Activated B cell treated with CpG ODN at 0.5 μM for 24 hours (primary cell): ENCODE measurements at places on chromosomes 3 and 15.

- DNase-seq: no peak
- no peaks in the 10 kb centered on the region for H3K36me3 ChIP-seq
- no peak overlapping the region for H3K4me3 ChIP-seq
- H3K27me3 ChIP-seq: no peaks in the 10 kb centered on the region
- no peak overlapping the region for H3K27ac ChIP-seq
- H3K4me1 ChIP-seq: peaks cover 3% of the 10 kb centered on the region
These were observed 274.2 kb downstream of the LRTM1 start for GRCh38 chr3:54653456-54654195.

DNA sequence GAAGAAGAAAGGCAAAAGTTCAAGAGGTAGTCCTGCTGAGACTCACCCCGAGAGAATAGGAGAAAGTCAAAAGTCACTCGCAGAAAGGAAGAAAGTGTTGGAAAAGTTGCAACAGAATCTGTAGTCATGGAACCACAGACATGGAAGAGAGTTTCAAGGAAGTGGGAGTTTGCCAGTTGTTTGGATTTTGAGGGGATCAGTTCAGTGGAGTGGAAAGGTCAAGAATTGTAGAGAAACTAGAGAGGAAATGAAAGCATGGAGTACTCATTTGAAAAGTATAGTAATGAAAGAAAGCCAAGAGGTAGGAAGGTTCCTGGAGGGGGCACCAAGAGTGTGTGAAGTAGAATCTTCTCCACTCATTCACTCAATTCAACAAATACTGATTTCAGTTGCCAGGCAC is 34.7 kb downstream of the SPTSSB start:
- H3K4me3 ChIP-seq: no peak overlapping the region
- DNase-seq: no peak
- H3K27me3 ChIP-seq: peaks cover 10% of the 10 kb centered on the region
- H3K4me1 ChIP-seq: no peaks in the 10 kb centered on the region
- no peak overlapping the region for H3K27ac ChIP-seq
- H3K36me3 ChIP-seq: no peaks in the 10 kb centered on the region

- H3K27ac ChIP-seq: no peak overlapping the region
- H3K4me1 ChIP-seq: peaks cover 4% of the 10 kb centered on the region
- H3K27me3 ChIP-seq: no peaks in the 10 kb centered on the region
- DNase-seq: no peak
- H3K36me3 ChIP-seq: no peaks in the 10 kb centered on the region
These were observed 49.5 kb upstream of the SEC13 start for GRCh38 chr3:10370429-10370828.

- peaks cover 11% of the 10 kb centered on the region for H3K4me1 ChIP-seq
- no peaks in the 10 kb centered on the region for H3K27me3 ChIP-seq
- no peak for DNase-seq
- H3K36me3 ChIP-seq: no peaks in the 10 kb centered on the region
These were observed 27.0 kb downstream of the ADIPOQ start for GRCh38 chr3:186869253-186870100.

DNA sequence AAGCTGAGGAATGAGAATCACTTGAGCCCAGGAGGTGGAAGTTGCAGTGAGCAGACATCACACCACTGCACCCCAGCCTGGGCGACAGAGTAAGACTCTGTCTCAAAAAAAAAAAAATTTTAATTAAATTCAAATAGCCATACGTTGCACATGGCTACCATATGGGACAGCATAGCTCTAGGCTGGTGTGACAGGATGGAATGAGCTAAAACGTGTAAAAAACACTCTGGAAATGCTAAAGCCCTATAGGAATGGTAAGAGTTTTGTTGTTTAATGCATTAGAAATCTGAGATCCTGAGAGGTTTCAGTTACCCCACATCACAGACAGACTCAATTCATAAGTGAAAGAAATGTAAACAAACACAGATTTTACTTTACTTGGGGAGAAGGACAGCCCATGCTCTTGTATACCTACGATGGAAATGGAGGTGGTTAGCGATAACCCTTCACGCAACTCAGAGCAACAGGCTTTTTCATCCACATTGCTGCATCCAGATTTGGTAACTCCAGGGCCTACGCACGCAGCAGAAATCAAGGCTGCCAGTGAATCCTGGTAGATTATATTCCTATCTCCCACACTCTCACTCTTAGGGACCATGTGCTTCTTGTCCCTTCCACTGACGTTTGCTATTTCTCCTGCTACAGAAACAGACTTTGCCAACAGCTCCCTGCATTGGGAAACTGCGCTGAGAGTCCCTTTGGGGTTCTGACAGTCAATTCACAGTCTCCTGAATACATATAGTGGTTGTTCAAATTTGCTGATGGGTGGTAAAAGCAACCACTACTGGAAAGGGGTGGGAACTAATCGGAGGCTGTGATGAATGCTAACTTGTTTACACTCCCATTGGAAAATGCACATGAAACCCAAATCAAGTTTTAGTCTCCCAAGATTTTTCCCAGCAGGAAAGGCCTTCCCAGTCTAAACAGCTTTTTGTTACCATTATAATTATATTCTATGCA is 3.1 kb downstream of the SH3BP5 start:
- DNase-seq: no peak
- peak overlapping the region; percentile 90 for H3K27ac ChIP-seq
- H3K4me3 ChIP-seq: peak overlapping the region; percentile 95
- peaks cover 90% of the 10 kb centered on the region for H3K4me1 ChIP-seq
- H3K36me3 ChIP-seq: peaks cover 64% of the 10 kb centered on the region

DNA sequence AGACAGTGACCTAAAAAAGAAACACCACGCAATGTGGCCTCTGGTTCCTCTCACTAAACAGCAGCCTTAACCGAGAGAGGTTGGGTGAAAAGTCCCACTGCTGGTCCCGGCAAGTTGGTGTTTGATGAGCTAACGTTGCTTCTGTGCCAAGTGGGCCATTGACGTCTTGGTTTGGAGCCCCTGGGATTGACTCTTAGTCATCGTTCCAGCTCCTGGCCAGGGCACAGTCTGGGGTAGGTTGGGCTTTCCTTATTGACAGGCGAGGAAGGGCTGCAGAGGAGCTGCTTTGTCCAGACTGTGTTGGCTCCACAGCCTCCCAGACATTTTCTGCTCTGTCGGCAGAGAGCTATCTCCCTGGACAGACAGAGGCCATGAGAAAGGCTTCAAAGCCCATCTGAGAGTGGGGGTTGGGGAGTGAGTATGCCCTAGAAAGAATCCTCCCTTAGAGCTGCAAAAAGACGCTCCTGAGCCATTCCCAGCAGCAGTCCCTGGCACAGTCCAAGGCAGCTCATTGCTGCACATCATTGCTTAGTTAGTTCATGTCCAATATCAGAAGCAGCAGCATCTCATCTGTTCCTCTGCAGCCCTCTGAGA is 28.6 kb upstream of the C3orf80 start:
- H3K4me1 ChIP-seq: no peaks in the 10 kb centered on the region
- no peaks in the 10 kb centered on the region for H3K36me3 ChIP-seq
- no peak for DNase-seq
- H3K27ac ChIP-seq: no peak overlapping the region
- H3K4me3 ChIP-seq: no peak overlapping the region

DNA sequence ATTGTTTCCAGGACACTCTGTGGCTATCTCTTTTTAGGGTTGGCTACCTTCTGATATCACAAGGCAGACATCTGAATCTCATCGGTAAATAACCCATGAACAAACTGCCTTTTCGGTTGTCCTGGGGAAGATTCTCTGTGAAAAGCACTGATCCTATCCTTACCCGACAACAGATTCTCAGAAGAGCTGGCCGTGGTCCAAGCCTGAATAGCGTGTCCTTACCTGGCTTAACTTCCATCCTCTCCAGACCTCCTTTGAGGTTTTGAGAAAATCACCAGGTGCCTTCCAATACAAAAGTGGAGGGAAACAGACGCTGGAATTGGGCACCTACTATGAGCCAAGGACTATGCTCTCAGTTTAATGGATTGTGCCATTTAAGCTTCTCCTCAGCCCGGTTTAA is 87.4 kb upstream of the ARHGEF3 start:
- no peak for DNase-seq
- peaks cover 23% of the 10 kb centered on the region for H3K4me1 ChIP-seq

- no peaks in the 10 kb centered on the region for H3K27me3 ChIP-seq
- H3K36me3 ChIP-seq: no peaks in the 10 kb centered on the region
- H3K4me3 ChIP-seq: no peak overlapping the region
- DNase-seq: no peak
These were observed 37.4 kb upstream of the OR4F6 start for GRCh38 chr15:101765772-101766456.

GRCh38 chr3:196093317-196094111 is 11.6 kb upstream of the TFRC start:
- H3K4me1 ChIP-seq: peaks cover 34% of the 10 kb centered on the region
- no peaks in the 10 kb centered on the region for H3K36me3 ChIP-seq
- no peak for DNase-seq
- no peaks in the 10 kb centered on the region for H3K27me3 ChIP-seq
- no peak overlapping the region for H3K27ac ChIP-seq

DNA sequence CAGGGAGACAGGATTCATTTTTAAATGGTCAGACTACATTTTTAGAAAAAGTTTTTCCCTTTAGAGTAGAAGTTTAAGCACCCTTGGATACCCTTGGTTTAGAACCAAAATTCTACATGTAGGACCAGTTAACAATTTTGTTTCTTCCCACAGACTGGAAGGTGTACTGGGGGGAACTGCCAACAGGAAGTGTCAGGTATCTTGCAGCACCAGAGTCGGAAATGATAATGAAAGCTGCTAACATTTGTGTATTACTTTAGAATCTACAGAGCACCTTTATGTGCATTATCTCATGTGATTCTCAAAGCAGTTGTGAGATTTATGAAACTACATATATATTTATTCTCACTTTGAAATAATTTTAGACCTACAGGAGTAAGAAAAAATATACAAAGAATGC is 21.5 kb downstream of the SPRED1 start:
- H3K4me3 ChIP-seq: no peak overlapping the region
- H3K27me3 ChIP-seq: no peaks in the 10 kb centered on the region
- no peak for DNase-seq
- H3K27ac ChIP-seq: no peak overlapping the region
- peaks cover 3% of the 10 kb centered on the region for H3K4me1 ChIP-seq

DNA sequence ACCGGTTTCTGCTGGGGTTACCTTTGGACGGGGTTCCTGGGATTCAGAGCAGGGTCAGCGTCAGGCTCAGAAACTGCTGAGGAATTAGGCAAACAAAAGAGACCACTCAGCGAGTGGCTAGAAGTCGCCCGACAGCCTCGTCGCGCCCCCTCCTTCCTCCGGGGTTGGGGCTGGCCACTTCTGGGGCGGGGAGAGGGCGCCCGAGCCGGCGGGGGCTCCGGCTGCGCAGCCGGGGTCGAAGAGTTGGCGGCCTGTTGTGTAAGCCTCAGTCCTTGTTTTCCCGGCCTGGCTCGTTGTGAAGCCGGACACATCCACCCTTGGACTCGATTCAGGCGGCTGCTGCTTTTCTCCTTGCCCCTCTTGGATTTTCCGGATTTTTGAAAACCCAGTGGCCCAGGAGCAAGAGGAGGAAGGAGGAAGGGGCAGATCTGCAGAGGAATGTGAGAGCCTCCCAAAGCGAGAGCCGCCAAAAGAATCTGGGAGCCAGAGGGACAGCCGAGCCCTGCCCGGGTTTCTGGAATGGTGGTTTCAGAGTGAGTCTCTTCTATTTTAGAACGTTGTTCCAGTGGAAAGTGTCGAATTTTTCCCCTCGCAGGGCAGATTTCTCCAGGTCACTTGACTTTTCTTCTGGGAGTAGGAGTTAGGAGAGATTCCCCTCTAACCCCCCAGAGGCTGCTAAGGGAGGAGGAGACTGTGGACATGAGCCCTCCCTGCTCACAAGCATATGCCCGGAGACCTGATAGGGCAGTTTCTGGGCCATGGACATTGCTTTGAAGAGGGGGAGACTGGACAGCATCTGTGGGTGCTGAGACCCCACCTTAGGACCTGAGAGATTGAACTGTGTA is 666 bp downstream of the SNX33 start:
- peaks cover 18% of the 10 kb centered on the region for H3K27me3 ChIP-seq
- H3K27ac ChIP-seq: no peak overlapping the region
- H3K4me1 ChIP-seq: peaks cover 8% of the 10 kb centered on the region
- no peak for DNase-seq

- H3K4me1 ChIP-seq: peaks cover 60% of the 10 kb centered on the region
- H3K4me3 ChIP-seq: no peak overlapping the region
- peaks cover 19% of the 10 kb centered on the region for H3K36me3 ChIP-seq
- H3K27me3 ChIP-seq: no peaks in the 10 kb centered on the region
- no peak for DNase-seq
These were observed 16.3 kb downstream of the SEC11A start for GRCh38 chr15:84699538-84700191.

GRCh38 chr15:61890106-61890505 is 170.1 kb downstream of the VPS13C start:
- H3K36me3 ChIP-seq: peaks cover 89% of the 10 kb centered on the region
- no peaks in the 10 kb centered on the region for H3K4me1 ChIP-seq
- no peak for DNase-seq
- no peaks in the 10 kb centered on the region for H3K27me3 ChIP-seq

DNA sequence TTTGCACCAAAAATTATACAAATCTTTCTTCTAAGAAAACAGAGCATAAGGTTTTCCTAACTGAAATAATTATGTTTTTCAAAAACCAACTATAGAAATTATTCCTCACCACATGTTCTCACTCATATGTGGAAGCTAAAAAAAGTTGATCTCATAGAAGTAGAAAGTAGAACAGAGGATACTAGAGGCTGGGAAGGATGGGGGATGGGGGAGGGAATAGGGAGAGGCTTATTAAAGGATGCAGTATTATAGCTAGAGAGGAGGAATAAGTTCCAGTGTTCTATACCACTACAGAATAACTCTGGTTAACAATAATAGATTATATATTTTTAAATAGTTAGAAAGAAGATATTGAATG is 12.7 kb upstream of the TMEM212 start:
- H3K27me3 ChIP-seq: peaks cover 3% of the 10 kb centered on the region
- DNase-seq: no peak
- no peak overlapping the region for H3K27ac ChIP-seq
- H3K4me3 ChIP-seq: no peak overlapping the region

DNA sequence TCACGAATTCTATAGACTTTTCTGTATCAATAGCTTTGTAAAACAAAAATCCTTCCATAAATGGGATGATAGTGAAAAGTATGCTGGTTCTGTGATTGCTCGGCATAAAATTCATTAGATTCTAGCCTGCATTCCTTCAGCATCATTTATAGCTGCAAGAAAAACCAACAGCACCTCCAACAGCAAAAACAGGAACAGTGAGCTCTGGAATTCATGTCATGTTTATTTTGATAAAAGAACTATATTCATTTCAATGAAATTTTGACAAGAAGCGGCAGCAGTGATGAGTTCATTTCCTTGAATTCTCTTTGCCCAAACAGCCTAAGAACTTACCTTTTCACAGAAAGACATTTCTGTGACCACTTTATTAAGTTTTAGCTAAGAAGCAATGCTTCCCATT is 515.2 kb upstream of the CCDC54 start:
- no peak overlapping the region for H3K27ac ChIP-seq
- H3K4me1 ChIP-seq: no peaks in the 10 kb centered on the region
- H3K27me3 ChIP-seq: no peaks in the 10 kb centered on the region
- H3K36me3 ChIP-seq: no peaks in the 10 kb centered on the region
- H3K4me3 ChIP-seq: no peak overlapping the region

- no peaks in the 10 kb centered on the region for H3K27me3 ChIP-seq
- H3K4me3 ChIP-seq: no peak overlapping the region
- no peak for DNase-seq
- H3K36me3 ChIP-seq: no peaks in the 10 kb centered on the region
- no peak overlapping the region for H3K27ac ChIP-seq
These were observed 347.5 kb upstream of the RBMS3 start for GRCh38 chr3:28933337-28933736.
